Right kidney (tissue), 9 donors: ENCODE measurements at places on chromosomes 7 and 10.

DNA sequence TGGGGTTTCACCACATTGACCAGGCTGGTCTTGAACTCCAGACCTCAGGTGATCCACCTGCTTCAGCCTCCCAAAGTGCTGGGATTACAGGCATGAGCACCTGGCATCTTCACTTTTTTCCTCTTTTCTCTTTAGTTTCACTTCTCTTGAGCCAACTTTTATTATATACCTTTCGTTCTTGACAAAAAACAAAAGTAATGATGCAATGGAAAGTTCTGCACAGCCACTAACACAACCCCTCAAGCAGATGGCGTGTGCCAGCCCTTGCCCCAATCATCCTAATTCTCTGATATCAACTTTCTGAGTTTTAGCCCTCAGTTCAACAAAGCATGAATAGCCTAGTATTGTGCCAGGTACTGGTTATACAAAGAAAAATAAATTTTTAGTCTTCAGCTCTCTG lies 223.6 kb downstream of the CHCHD3 start:
- no peak for DNase-seq

DNA sequence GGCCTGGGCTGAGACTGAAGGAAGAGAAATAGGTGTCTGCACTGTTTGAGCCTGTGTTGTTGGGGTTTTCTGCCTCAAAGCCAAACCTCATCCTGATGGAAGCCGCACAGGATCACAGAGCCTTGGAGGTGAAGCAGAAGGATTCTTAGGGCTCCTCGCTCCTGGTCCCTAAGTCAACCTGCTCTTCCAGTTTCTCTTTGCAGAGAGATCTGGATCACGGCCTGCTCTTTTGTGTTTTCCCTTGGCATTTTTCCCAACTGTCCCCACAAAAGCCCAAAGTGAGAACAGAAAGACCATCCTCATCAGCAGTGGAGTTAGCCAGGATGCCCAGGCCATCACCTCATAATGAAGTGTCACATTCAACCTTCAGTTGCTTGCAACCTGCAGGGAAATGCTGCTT lies 20.3 kb upstream of the PPIA start:
- no peak for DNase-seq

DNA sequence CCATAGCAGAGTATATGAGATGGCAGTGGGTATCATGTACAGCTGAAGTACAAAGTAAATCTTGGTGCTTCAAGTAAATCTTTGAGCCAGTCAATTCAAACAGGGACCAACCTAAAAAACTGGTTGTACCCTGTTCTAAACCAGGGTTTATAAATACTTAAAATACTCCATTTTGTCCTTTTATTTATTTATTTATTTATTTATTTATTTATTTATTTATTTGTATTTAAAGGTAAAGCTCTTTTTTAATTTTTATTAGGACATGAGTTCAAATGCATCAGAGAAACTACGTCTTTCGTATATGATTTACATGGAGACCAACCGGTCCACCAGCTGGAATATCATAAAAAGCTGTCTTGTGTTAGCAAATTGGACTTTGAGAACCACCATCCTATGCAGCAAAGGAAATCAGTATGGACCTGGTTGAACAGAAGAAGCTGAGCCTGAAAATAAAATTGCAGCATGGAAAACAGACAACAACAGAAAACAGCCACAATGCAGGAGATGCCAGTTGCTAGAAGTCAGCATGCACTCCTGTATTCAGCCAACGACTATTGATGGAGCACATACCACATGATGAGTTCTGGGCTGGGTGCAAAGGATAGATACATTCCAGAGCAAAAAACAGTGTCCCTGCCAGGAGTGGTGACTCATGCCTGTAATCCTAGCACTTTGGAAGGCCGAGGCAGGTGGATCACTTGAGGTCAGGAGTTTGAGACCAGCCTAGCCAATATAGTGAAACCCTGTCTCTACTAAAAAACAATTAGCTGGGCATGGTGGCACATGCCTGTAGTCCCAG lies 60.0 kb downstream of the PLXNA4 start:
- DNase-seq = no peak

DNA sequence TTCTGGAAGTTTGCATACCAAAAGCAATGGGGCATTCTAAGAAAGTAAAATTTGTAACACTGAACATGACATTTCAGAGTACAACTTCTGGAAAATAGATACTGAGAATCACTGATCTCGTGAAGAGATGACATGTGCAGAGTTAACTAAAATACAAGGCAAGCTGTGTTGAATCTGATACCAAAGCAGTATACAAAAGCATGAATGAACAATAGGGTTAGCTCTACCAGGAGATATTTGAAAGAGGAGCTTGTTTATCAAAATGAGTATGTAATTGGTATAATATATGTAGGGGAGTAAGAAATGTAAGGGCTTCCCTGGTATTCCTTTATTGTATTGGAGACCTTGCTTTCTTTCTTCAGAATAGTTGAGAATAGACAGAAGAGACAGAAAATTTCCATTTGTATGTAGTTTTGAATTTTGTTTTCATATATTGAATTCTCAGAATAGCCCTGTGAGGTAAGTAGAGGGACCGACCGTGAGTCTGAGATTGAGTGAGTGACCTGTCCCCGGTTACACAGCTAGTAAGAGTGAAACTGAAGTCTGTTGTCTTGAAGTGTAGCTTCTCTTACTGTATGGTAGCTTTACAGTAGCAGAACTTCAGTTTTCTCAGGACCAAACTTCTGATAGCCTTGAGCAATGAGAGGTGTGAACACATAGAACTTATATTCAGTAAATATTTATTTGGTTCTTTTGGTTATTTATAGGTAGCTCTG lies 5.0 kb downstream of the HBP1 start:
- no peak for DNase-seq

DNA sequence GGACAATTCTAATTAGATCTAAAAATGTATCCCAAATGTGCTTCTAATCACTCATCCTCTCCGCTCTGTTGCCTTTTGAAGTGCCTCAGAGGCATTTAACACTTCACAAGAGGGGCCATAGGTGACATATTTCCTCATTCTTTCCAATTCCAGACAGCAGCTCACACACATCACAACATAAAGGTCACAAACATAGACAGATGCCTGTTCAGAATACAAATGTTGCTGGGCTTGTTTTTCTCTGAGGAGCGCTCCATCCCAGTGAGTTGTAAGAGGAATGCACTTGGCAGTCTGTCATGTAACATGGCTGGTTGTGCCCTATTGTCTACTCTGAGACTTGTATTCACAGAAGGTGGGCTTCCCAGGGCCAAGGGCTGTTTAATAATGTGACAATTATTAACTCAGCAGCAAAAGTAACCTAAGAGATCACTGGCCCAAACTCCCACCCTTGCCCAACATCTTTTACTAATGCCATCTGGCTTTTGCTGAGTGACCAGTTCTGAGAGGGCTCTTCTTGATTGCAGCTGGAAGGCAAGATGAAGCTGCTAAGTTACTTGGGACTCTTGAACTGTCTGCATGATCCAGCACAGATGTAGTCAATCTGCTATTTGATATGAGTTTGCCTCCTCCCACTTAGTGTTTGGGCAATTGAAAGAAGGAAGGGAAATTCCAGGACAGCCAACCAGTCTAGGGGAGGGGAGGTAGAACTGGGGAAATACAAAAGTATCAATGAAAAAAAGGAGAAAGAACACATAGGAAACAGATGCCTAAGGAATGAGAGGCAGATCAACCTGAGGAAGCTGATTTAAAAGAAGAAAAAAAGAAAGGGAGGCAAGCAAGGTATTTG lies 13.6 kb downstream of the PON2 start:
- DNase-seq = peak; percentile 44

DNA sequence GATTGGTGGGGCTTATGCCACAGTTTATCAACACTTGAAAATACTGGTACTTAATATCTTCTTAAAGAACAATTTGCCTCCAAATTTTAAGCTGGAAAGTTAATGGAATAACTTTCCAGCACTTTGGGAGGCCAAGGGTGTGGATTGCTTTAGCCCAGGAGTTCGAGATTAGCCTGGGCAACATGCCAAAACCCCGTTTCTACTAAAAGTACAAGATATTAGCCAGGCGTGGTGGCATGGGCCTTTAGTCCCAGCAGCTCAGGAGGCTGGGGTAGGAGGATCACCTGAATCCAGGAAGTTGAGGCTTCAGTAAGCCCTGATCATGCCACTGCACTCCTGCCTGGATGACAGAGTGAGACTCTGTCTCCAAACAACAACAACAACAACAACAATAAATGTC lies 56.0 kb downstream of the PRF1 start:
- no peak for DNase-seq

DNA sequence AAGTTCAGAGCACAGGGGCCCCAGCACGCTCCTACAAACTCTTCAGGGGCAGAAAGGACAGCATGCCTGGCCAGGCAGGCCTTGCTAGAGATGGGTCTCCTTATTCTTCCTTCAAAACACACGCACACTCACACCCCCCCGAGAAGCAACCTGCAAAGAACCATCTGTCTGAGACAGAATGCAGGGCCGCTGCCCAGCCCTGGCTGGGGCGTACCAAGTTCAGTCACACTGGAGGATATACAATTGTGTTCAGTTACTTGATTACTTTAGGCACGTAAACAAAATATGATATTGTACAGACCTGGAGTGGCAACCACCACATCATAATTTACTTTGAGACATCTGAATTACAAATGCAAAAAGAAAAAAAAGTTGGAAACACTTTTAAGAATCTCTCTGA lies 5.7 kb downstream of the FAM53B start:
- no peak for DNase-seq

DNA sequence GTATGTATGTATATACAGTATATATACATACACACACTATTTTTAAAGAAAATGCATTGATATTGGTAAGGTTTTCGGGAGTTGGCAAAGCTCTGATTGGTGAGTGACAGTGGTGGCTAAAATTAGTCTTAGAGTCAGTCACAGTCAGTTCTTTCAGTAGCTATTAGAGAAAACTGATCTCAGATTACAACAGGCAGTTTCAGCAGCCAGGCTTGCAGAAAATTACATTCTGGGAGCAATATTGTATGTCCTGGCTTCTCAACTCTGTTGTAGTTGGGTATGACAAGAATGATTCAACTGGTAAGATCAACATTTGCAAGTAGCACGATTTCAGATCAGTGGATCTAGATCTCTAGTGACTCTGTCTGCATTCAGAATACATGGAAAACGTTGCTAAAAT lies 897.9 kb upstream of the AUTS2 start:
- DNase-seq = no peak

DNA sequence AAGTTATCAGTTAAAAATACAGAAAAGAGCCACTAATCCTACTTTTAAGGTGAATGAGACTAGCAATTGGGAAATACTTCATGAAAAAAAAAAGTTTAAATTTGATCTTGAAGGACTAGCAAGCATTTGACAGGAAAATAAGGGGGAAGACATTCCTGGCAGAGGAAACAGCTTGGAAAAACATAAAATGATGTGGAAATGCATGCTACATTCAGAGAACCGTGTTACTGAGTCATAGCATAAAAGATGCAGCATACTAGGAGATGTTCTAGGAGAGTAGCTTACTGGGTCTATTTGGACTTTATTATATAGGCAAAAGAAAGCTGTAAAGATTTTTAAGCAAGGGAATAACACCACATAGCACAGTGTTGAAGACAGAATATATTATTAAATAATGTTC lies 108.6 kb upstream of the COL1A2 start:
- DNase-seq = no peak

DNA sequence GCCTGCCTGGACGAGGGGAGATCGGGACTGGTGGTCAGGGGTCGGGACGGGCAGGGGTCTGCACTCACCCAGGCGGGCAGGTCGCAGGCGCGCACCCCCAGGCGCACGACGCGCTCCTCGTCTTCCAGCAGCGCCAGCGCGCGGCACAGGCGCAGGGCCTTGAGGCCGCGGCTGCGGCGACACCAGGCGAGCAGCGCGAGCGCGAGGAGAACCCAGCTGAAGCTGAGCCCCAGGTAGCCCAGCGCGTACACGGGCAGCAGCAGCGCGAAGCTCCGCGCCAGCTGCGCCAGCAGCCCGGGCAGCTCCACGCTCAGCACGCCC lies 328 bp downstream of the ESYT2 start:
- peak; percentile 86 for DNase-seq

DNA sequence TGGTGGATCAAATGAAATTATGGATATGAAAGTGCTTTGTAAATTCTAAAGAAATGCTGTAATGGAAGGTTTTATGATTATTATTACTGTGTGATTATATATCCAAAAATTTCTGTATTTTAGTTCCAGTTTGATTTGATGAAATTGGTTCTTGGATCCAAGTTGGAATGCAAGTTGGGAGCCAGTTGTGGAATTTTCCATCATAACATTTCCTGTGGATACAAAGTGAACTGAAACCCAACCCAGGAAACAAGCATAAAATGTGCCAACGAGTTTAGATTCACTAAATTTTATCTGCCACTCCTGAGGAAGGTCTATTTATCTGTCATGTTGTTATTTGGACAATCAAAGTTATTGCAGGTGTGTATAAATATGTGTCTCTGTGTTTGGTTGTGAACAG lies 131.4 kb upstream of the MDFIC start:
- DNase-seq = no peak

GRCh38 chr10:113891476-113891875 lies 37.0 kb downstream of the NHLRC2 start:
- DNase-seq = no peak

GRCh38 chr10:6583447-6583846 lies 3.4 kb upstream of the PRKCQ start:
- DNase-seq = no peak

GRCh38 chr10:78082636-78083035 lies 49.0 kb downstream of the RPS24 start:
- no peak for DNase-seq

GRCh38 chr10:72037811-72038210 lies 50.5 kb downstream of the SPOCK2 start:
- no peak for DNase-seq

- no peak for DNase-seq
Measured at GRCh38 chr7:1260244-1260635, 27.6 kb downstream of the UNCX start.

DNA sequence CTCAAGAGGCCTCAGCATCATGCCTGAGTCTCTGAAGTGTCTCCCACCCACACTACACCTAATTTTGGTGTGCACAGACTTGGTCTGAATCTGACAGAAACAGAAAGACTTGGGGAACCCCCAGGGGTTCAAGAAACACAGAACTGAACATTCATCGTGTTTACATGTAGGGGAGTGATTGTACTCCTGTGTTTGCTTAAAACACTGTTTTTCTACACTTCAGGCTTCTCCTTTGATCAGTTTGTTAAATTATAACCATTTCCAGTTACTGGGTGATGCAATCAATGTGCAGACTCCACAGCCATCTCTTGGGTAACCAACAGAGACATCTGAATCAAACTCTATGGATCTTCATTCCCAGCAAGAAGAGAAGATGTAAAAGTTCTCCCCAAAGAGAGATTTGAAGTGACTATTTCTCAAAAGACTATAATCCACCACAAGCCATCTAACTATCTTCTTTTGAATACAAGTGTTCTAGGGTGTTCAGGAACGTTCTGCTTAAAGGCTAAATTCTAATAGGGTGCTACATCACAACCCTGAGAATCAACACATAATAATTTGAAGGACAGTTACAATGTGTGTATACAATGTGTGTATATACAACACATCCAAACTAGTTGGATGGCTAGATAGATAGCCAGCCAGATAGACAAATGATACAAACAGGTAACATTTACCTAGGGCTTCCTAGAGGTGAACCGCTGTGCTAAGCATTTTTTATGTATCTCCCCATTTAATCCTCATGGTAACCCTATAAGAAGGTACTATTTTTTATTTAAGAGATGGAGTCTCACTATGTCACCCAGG lies 34.2 kb downstream of the DNAJC12 start:
- DNase-seq = no peak

GRCh38 chr7:137563981-137564380 lies 220.4 kb upstream of the PTN start:
- no peak for DNase-seq

GRCh38 chr7:13848681-13849131 lies 140.8 kb downstream of the ETV1 start:
- DNase-seq = no peak

- DNase-seq = no peak
Measured at GRCh38 chr7:154387252-154387651, 335.1 kb downstream of the DPP6 start.
